SIG-M5 (cell line): ENCODE measurements at places on chromosomes 11 and 22.

GRCh38 chr11:1747753-1748635, 2.4 kb downstream of the IFITM10 start:
- no peak for DNase-seq

- no peak for DNase-seq
Observed at GRCh38 chr22:50532824-50533796, 3.3 kb upstream of the TYMP start.

DNA sequence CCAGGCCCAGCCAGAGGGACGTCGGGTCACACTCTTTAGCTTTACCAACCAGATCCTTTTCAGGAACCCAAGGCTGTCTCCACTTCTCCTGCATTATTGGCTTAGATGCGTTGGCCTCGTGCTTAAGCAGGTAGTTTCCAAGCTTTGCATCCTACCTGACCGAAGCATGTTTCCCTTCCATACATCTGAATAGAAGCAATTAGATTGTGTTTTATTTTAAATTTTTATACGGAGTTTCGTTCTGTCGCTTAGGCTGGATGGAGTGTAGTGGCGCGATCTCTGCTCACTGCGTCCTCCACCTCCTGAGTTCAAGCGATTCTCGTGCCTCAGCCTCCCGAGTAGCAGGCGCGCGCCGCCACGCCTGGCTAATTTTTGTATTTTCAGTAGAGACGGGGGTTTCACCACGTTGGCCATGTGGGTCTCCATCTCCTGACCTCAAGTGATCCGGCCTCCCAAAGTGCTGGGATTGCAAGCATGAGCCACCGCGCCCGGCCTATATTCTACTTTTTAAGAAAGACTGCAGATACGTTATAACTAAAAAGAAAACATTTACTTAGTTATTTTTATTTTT, 677 bp downstream of the DYNC2H1 start:
- DNase-seq: no peak

- no peak for DNase-seq
Observed at GRCh38 chr11:96340555-96340885, 2.5 kb downstream of the MAML2 start.

DNA sequence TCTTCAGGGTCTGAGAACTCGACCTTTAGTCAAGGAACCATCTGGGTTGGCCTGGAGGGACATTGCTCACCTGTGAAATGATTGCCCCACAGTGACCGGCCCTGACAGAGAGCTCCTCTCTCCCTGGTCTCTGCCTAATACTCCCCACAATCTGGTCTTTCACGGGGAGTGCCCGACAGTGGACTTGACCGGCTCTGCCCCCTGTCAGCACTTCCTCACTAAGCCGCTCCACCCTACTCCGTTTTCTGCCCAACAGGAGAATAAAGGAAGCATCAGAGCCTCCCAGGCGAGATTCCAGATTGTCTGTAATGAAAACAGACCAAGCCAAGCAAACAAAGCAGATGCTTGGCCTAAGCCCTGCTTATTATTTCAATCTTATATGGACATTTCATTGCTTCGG, 87.8 kb downstream of the FBXO7 start:
- DNase-seq: no peak

GRCh38 chr11:96127596-96127959, 203.7 kb upstream of the MTMR2 start:
- no peak for DNase-seq

DNA sequence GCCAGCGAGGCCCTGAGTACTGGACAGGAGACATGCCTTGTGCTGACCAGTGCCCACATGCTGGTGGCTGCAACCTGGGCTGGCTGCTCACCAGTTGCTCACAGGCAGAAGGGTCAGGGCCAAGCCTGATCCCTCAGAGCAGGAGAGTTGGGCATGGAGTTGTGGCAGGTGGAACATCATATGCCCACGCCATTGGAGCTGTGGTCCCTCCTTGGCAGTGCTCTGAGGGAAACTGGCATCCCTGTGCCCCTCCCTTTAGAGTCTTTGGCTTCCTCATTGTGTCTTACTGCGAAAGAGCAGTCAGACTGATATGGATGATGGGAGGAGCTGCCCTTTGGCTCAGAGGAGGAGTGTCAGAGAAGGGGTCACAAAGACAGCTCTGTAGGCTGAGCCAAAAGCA, 3.1 kb upstream of the MYEOV start:
- DNase-seq: no peak

DNA sequence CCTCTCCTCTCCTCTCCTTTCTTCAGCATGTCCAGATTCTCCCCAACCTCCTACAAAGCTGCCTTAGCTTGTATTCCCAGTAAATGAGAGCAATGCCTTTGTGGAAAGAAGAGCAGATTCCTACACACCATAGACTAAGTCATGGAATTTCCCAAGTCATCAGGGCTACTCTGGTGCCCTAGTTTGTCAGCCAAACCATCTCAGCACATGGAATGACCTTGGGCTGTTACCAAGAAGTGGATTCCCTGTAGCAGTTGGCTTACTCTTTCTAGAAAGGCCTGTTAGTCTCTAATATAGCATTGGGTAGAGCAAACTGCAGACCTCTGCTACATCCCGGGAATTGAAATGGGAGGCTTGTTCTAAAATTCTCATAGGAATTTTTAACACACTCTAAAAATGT, 108.9 kb upstream of the OLFML1 start:
- no peak for DNase-seq

GRCh38 chr11:81839976-81840375, 893.7 kb downstream of the FAM181B start:
- no peak for DNase-seq

DNA sequence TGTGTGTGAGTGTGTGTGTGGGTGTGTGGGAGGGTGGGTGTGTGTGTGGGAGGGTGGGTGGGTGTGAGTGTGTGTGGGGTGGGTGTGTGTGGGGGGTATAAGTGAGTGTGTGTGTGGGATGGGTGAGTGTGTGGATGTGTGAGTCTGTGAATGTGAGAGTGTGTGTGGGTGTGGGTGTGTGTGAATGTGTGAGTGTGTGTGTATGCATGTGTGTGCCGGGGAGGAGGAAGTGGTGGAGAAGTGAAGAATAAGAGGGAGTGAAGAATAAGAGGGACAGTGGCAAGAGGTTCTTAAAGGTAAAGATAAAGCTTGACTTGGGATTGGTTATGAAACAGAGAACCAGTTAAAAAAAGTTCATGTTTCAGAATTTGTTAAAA, 54.0 kb downstream of the PRR5L start:
- no peak for DNase-seq

- DNase-seq: no peak
Observed at GRCh38 chr11:62120001-62120400, 3.8 kb upstream of the INCENP start.

GRCh38 chr11:92297567-92298553, 73.2 kb downstream of the FAT3 start:
- no peak for DNase-seq

- DNase-seq: no peak
Observed at GRCh38 chr11:123183391-123184099, 11.5 kb downstream of the CLMP start.

DNA sequence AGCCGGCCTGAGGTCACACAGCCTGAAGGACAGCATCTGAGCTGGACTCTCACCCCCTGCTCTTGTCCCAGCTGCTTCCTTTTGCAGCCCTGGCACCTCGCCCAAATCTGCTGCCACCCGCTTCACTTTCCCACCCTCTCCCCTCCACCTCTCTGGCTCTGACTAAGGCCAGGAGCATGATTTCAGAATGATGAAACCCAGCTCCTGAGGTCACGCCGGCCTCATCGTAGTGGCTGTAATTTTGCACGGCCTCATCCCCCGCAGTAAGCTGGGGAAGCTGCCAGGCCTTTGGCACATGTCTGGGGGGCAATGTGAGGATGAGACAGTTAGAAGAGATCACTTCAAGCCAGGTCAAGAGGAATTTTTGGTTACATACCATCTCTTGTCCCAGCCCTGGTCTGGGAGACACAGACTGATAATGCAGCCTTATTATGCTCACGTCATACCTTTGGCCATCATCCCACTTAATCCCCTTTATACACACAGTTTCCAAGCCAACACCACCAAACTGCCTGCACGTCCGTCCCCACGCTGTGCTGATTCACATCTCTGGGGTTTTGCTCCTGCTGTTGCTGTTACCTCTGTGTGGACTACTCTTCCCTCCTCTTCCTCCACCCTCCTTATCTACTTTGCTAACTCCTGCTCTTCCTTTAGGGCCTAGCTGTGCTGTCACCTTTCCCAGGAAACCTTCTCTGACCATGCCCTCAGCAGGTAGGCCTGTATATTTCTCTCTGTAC, 58.1 kb downstream of the CHRDL2 start:
- DNase-seq: no peak

DNA sequence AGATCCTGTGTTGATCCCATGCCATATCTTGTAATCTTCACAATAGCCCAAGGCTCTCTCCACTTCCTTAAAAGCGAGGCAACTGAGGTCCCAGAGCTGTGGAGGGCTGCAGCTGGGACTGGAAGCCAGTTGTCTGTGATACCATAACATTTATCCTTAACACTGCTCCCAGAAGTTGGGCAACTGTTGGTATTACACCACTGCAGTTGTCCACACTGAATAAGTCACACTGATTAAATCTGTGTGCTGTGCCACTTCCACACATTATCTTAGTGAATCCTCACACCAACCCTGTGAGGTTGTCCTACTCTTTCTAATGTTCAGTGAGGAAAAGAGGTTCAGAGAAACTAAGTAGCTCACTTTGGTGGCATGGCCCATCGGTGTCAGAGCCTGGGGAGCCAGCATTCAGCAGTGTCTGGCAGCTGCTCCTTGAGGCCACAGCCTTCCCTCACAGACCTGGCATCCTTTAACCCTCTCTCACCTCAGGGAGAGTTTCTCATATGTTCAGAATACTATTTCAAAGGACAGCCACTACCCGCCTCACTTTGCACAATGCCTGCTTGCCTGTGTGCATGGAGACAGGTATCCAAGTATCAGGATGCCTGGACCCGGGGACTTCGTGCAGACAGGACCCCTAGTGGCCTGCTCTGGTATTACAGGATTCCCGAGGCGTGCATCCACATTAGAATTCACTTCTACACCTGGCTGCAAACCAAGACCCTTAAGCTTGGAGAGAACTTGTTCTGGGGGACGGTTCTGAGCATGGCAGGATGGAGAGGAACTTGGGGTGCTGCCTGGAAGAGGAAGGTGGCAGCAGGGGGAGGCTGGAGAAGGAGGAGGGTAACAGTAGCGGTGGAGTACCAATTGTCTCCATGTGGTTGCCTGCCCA, 221.9 kb upstream of the TBCEL start:
- DNase-seq: no peak

- DNase-seq: no peak
Observed at GRCh38 chr22:38504731-38505540, 1.2 kb downstream of the DDX17 start.

GRCh38 chr11:45180179-45180847, 33.9 kb downstream of the PRDM11 start:
- DNase-seq: no peak

DNA sequence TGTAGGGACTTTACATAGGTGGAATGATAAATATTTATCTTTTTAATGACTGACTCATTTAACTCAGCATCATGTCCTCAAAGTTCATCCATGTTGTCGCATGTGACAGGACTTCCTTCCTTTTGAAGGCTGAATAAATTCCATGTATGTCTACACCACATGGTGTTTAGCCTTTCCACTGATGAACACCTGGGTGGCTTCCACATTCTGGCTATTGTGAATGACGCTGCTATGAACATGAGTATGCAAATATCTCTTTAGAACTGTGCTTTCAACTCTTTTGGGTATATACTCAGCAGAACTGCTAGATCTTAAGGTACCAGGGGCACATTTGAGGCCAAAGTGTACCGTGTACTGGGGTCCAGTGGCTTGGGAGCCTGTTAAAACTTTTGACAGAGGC, 24.1 kb downstream of the LARGE1 start:
- DNase-seq: no peak

GRCh38 chr11:68369756-68370155, 57.4 kb downstream of the LRP5 start:
- DNase-seq: no peak

DNA sequence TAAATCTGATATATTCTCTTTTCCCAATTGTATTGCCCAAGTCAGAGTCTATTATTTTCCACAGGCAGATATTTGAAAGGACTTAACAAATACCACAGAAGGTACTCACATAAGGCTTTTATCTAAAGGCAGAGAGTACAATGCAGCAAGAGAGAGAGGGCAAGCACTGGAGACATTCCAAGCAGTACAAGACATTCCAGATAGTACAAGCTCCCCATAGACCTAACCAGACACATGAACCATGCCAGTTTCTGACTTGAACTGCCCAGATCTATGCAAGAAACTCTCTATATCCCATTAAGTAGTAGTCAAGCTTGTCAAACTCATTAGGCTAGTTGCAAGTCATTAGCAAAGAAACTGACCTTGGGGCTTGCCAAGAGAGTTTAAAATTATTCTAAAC, 11.2 kb upstream of the MS4A6E start:
- no peak for DNase-seq

DNA sequence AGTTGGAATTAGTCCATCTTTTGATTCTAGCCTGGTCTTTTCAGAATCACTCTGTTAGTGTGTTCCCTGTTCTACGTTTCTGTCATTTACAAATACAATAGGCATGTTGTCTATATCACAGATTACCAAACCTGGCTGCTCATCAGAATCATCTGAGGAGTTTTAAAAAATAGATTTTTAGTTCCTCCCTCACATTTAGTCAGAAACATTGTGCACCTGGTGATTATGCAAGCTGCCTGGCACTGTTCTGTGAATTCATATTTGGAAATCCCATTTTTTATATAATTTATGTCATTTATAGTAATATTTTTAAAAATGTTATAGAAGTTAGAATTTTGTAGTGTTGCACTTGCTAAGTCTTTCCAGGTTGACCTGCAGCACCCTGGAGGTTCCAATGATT, 107.3 kb downstream of the PDE3B start:
- no peak for DNase-seq

GRCh38 chr11:135033540-135033939, 621.5 kb upstream of the B3GAT1 start:
- no peak for DNase-seq

- no peak for DNase-seq
Observed at GRCh38 chr11:114284021-114284420, 12.2 kb upstream of the NNMT start.

DNA sequence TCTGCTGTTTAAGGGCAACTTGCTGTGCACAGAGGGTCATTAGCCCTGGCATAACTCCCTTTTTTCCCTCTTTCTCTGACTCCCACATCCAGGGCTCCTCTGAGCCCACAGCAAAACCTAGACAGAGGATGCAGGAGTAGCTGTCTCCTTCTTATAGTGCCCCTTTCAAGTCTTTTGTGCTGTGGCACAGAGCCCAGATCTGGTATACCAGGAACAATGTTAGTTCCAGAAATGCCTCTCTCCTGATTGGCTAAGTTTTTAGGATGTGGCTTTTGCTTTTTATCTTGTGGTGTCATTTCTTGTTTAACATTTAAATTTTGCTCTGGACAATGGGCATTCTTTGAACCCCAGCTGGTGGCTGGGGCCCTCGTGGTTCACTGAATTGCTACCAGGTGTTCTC, 25.6 kb upstream of the RRM1 start:
- no peak for DNase-seq
